ENCODE measurements at places on chromosomes 7 and 10.

- DNase-seq, result no peak
Observed at GRCh38 chr10:15817409-15818046, 42.8 kb downstream of the MINDY3 start.

- no peak for DNase-seq
Observed at GRCh38 chr7:116152276-116152675, 58.1 kb upstream of the TES start.

GRCh38 chr7:120799147-120799546 is 58.8 kb downstream of the TSPAN12 start:
- DNase-seq, result no peak

- no peak for DNase-seq
Observed at GRCh38 chr10:28217848-28218247, 85.0 kb downstream of the MPP7 start.

DNA sequence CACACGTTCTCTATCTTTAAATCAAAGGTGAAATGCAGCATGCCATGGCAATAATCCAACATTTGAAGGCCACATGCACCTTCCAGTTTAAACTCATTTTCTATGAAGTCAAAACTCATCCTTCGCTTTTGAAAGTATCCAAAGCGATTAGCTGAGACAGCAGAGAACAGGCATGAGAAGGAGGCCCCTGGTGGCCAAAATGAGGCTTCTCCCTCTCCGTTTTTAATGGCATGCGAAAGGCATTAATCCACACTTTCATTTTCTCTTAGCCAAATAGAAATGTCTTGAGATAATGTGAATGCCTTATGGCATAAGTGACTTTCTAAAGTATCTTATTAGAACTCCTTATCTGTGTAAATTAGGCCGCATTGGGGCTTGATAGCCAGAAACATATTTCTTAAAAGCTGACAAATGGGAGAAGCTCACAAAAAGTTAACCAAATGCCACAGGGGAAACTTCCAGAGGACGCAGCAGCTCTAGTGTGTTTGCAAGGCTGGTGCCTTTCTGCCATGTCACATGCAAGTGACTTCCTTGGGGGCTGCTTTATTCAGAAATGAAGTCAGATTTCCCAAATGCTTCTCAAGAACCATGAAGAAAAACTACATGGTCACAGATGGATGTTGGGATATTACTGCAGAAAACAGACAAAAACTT is 1189.6 kb downstream of the SORCS1 start:
- DNase-seq, result no peak

DNA sequence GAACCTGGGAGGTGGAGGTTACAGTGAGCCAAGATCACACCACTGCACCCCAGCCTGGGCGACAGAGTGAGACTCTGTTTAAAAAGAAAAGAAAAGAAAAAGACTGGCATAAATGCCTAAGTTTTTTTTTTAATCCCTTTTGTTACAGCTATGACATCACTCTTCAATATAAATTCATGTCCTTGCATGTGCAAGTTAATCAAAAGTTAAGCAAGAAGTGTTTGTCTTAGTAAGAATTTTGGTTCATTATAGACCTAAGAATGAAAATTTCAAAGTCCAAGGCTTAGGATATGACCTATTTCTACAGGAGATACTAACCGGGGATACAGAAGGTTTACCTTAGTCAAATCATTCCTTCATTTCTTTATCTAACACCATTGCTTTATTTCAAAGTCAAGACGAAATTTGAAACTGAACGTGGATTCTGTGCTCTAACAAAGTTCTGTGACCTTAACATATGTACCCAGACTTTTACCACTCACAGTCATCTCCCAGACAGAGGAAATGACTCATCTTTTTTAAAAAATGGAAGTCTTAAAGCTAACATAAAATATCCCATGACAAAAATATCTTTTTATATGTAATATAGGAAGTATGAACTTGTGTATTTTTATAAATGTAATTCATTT is 29.3 kb upstream of the ITGB8 start:
- DNase-seq, result no peak

- no peak for DNase-seq
Observed at GRCh38 chr7:17994079-17994850, 33.4 kb downstream of the PRPS1L1 start.

DNA sequence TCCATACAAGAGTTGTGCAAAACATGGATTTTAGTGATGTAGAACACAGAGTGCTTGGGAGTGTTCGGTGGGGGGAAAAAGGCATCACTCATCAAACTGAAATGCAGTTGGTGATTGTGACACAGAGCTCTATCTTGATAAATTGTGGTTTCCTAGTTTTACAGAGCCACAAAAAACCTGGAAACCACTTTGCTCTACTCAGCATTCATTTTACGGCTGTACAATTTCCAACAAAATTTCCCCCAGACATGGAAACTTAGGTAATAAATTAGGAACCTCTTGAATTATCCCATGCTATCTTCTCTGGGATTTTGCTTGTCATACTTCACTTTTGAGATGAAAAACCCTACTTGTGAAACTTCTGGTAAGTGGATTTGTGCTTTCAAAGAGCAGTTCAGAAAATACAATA is 614.9 kb upstream of the FZD8 start:
- no peak for DNase-seq

GRCh38 chr7:6020371-6021286 is 10.5 kb upstream of the ANKRD61 start:
- peak; percentile 54 for DNase-seq

- DNase-seq, result peak; percentile 42
Observed at GRCh38 chr7:20778063-20778721, 8.5 kb downstream of the SP8 start.

DNA sequence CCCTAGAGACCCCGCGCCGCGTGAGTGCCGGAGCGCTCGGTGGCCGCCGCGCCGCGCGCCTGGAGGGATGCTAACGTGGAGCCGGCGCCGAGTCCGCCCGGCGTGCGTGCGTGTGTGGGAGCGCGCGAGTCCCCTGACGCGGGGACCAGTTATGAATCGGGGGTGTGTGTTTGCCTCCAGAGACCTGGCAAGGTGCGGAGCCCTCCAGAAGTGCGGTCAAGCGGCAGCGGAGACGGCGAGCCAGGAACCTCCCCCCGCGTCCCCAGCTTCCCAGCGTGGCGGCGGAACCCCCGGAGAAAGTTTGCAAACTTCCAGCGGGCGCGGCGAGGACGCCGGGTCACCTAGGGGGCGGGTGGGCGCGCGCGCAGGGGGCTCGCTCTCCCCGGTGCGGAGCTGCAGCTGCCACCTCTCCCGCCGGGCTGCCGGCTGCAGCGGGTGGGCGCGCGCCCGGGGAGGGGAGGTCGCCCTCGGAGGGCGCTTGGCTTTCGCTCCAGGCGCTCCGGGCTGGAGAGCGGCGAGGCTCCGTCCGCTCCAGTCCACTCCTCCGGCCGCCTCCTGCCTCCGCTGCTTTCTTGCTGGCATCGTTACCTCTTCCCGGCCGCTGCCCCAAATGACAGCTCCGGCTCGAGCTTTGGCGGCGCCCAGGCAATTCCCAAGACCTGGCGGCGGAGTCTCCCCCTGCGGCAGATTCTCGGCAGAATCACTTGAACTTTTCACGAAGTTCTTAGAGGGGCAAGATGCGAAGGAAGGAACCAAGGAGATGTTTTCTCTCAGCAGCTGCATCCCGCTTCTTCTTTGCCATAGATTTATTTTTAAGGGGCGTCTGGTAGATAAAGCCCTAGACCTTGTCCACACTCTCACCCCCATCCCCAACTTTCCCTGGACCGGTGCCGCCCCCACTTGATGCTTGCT is 2.3 kb upstream of the CREB5 start:
- DNase-seq, result peak; percentile 11

DNA sequence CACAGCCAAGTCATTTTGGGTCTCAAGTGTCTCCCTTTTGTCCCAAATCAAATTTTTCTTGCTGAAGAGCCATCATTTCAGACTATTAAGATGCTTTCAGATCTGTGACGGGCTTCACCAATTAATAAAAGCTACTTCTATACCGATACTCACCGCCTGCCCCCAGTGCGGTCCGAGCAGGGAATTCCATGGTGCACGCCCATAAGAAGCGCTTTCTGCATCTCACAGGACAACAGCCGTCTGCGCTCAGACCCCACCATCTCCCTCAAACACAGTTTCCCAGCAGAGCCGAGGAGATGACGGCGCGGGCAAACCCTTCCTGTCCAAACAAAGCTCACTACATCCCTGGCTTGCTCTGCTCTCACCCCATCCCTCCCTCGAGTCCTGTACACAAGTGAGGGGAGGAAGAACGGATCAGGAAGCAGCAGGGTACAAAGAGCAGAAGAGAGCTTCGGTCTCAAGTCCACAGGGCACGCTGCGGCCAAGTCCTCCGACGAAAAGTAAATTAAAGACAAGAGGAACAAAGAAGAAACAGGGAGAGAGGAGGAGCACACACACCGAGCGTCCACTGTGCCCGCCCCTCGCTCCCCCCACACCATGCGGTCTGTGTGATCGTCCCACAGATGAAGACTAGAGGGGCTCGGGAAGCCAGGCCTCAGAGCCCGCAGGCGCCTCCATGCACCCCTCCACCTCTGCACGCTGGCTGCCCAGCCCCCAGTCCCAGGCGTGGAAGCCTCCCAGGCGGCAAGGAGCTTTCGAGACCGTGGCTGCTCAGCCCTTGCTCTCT is 121.9 kb downstream of the MAD1L1 start:
- DNase-seq, result no peak

DNA sequence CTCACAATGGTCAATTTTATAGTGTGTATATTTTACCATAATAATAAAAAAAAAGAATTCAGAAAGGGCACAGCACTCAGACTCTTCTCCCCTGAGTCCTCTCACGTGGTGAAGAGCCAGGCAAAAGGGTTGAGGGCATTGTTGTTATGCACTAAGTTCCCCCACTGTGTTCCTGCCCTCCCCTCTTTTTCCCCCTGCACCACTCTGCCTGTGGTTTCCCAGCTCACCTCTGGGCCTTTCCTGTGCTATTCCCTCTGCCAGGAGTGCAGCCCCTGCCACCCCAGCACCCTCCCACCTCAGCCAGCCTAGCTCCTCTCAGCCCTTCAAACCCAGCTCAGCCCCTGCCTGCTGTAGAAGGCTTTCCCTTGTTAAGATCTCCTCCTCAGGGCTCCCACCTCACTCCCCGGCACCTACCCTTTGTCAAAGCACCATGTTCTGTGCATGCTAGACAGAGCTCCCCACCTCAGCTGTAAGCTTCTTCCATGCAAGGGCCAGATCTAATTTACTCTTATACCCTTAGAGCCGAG is 108.5 kb downstream of the KCNMA1 start:
- no peak for DNase-seq

GRCh38 chr10:126770809-126771208 is 100.3 kb upstream of the C10orf90 start:
- no peak for DNase-seq

GRCh38 chr7:157972914-157973313 is 614.7 kb downstream of the PTPRN2 start:
- DNase-seq, result no peak

DNA sequence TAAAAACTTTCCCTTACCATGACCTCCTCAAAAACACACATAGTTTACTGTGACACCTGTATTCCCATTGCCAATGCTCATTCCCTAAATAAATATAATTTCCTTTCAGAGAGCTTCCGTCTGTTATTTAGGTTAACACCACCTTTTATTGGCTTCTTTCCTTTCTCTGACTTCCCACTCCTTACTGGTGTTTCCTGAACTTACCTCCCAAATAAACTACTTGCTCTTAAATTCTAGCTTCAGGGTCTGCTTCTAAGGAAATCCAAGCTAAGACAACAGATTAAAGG is 67.4 kb upstream of the ZNF746 start:
- no peak for DNase-seq

DNA sequence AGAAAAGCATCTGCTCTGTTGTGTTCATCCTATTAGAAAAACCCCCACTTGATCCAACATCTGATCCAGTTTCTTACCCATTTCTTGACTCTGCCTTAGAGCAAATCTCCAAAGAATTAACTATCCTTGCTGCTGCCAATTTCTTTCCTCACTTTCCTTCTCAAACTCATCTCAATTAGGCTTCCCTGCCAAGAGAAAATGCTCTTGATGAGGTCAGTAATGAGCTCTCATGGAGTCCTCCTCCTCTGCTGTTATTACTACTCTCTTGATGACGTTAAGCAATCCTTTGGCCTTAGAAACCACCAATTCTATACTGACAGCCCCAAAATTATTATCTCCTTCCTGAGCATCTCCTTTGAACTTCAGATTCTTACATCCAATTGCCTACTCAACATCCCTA is 162.0 kb upstream of the FAM13C start:
- no peak for DNase-seq

DNA sequence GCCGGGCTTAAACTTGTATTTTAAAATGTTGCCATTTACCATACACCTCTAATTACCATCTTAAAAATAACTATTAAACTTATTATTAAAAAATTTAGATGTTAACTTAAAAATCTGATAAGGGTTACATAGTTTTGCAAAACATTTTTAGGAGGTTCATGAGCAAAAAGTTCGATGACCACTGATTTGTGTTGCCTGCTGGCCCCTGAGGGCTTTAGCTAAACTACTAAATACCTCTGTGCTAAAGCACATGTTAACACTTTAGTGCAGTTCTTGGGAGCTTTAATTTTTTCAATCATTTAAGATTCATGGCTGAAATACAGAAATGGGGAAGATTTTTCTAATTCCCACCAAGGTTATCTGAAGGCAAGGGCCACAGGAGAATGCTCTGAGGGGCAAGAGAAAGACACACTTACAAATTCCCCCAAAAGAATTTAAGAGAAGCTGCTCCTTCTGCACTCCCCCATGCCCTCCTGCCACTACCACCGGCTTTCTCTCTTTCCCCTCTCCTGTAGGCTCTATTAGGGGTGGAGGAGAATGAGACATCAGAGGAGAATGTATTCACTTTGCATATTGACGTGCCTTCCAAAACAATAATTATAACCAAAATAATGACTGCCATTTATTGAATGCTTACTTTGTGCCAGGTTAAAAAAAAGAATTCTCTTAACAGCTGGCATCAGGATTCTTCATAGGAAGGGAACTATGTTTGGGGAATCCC is 106.2 kb downstream of the RTKN2 start:
- DNase-seq, result no peak

DNA sequence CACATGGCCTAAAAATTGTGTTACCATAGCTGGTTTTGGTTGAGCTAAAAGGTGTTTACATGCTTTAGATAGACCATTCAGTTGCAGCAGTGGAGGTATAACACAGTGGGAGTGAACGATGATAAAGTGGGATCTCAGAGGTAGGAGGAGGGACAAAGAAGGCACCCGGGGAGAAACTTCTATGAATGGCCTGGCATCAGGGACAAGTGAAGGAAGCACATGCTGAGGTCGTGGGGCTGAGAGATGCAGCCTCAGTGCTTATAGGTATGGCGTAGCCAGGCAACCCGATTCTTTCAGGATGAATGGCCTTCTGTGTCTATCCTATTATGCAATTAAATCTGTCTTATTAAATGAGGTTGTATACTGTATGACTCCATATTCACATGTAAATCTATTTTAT is 3.9 kb upstream of the CDK6 start:
- no peak for DNase-seq

DNA sequence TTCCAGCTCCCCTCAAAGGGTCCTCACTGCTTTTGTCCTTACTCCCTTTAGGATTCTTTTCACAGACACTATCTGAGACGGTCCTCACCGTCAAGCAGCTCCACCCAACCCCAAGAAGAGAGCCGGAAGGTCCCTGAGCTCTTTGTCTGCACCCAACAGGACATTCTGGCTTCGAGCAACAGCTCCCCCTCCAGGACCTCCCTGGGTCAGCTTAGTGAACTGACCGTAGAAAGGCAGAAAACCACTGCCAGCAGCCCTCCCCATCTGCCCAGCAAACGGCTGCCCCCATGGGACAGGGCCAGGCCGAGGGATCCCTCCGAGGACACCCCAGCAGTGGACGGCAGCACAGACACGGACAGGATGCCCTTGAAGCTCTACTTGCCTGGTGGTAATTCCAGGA is 19.9 kb downstream of the MINDY4 start:
- no peak for DNase-seq

Measured in NCI-H1105 (cell line).